ENCODE measurements at places on chromosomes 1 and 21.

GRCh38 chr1:30801771-30802198, 44.2 kb upstream of the LAPTM5 start:
- DNase-seq: peak; percentile 88

GRCh38 chr1:235259133-235259778, 68.7 kb downstream of the ARID4B start:
- no peak for DNase-seq

DNA sequence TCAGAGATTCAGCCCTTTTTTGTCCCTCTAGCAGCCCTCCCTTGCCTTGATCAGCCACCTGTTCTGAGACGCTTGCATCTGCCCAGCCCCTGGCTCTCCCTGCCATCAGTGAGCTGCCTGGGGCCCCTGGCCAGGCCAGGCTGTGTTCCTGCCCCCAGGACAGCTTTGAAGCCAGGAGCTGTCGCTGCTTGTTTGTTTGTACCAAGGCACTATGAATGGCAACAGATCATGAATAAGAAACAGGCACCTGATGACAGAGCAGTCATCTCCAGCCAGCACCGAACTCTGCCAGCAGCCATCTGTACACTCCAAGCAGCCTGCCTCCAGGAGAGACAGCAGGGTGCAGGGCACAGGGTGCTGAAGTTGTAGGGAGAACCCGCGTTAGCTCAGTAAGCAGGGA, 8.1 kb upstream of the VWA5B1 start:
- DNase-seq: no peak

DNA sequence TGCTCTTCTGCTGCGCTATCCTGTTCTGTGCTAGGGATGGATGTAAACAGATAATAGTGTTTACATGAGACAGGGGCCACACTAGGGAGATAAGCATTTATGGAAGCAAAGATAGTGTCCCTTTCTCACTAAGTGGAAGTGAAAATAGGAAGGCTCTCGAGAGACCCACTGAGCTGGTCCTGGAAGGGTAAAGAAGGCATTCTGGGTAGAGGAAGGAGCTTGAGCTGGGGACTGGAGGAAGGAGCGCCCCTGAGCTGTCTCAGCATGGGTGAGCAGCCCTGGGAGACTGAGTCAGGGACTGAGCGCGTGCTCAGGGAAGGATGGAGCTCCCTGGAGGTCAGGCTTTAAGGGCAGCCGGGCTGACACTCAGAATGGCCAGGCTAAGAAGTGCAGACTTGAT, 93.3 kb downstream of the IGSF21 start:
- DNase-seq: no peak

DNA sequence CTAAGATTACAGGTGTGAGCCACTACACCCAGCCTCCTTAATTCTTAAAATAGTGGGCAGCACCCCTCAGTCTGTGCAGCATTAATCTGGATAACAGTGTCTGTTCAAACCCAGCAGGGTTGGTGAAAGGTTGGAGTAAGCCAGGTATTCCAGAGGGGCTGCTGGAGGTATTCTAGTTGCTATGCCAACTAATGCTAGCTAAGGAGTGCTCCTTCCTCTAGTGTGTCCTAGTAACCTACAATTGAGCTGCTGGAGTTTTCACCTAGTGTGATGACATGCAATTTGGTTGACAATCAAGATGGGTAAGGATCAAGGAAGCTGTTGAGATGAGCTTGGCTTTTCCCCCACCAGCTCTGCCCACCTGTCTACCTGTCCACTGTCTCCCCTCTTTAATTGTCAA, 100.2 kb upstream of the IPO9 start:
- DNase-seq: no peak

DNA sequence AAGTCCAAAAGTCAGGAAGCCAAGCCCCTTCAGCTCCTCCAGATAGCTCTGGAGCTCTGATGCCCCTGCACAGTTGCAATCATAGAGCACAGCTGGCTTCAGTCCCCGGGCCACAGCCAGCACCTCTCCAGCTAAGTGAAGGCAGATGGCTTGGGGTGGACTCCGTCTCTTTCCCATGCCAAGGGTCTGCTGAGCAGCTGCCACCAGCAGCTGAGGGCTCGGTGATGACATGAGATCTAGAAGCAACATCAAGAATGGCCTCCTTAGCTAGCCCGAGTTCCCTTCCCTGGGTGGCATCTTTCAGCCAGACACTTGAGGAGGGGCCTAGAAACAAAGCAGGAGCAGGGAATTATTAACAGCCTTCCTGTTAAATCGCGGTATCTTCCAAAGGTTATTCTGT, 973 bp downstream of the C1orf74 start:
- DNase-seq: no peak

DNA sequence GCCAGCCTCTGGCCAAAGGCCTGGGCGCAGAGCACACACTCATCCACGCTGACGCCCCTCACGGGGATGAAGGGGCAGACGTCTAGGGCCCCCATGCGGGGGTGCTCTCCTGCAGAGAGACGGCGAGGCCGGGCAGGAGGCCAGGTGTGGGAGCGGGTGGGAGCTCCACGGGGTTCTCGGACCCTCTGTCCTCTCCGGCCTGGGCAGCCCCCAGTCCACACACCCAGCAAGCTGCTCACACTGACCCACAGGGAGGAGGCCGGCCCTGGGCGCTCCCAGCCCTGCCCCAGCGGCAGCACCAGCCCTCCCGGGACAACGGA, 2.5 kb downstream of the FTCD start:
- no peak for DNase-seq

GRCh38 chr1:201937624-201938213, 8.6 kb downstream of the LMOD1 start:
- no peak for DNase-seq

GRCh38 chr1:26359981-26360806, 6.3 kb upstream of the CRYBG2 start:
- peak; percentile 16 for DNase-seq

- DNase-seq: no peak
Measured at GRCh38 chr1:88612773-88613172, 71.3 kb upstream of the PKN2 start.

DNA sequence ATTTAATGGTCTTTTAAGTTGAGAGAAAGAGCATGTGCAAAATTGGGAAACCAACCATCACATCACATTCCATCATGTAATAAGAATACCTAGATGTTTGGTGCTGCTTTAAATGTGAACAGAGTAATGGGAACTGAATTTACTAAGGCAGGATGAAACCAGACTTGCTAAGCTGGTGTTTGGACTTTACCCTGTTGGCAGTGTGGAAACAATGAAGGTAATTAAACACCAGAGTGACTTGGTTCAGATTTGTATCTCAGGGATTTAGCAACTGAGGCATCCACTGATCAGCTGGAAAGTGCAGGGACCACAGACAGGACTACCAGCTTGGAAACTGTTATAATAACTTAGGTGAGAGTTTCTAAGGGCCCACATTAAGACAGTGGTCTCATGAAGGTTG, 263.4 kb downstream of the OLFM3 start:
- DNase-seq: no peak

DNA sequence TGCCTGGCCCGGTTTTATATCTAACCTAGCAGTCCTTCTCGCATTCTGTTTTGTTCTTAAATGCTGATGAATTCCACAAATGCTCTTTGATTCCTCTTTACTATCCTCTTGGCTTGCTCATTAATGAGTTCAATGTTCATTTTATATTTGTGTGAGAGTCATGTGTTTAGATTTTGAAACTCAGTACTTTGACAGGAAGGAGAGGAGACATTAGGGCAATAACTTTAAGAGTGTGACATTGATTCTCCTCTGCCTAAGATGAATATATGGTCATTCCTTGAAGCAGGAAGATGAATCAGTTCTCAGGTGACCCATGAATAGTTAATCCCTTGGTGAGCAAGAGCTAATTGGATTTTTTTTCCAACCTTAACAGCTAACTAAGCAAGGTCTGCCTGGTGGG, 84.1 kb downstream of the MRPS6 start:
- no peak for DNase-seq

GRCh38 chr1:159436469-159436868, 3.1 kb upstream of the OR10J1 start:
- no peak for DNase-seq

DNA sequence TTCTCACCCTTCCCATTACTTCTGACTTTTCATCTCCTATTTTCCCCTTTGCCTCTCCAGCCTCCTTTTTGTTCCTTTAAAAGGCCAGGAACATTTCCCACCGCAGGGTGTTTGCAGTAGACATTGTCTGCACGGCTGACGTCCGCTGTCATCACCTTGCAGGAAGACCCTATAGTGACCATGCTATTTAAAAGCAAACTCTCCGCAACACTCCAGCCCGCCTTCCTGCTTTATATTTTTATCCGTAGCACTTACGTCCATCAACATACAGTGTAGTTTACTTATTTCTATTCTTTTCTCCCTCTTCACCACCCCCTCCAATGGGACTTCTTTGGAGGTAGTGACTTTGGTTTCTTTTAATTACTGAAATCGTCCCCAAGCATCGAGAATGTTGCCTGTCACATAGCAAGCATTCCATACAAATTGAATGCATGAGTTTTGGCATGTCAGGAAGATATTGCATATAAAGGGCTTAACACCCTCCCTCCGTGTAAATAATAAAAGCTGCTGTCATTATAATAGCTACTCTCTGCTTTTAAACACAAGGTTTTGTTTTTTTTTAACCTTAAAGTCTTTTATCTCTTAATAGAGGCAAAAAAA, 19.8 kb downstream of the SLC25A33 start:
- DNase-seq: no peak

- DNase-seq: no peak
Measured at GRCh38 chr1:229579059-229579673, 20.7 kb upstream of the ABCB10 start.

DNA sequence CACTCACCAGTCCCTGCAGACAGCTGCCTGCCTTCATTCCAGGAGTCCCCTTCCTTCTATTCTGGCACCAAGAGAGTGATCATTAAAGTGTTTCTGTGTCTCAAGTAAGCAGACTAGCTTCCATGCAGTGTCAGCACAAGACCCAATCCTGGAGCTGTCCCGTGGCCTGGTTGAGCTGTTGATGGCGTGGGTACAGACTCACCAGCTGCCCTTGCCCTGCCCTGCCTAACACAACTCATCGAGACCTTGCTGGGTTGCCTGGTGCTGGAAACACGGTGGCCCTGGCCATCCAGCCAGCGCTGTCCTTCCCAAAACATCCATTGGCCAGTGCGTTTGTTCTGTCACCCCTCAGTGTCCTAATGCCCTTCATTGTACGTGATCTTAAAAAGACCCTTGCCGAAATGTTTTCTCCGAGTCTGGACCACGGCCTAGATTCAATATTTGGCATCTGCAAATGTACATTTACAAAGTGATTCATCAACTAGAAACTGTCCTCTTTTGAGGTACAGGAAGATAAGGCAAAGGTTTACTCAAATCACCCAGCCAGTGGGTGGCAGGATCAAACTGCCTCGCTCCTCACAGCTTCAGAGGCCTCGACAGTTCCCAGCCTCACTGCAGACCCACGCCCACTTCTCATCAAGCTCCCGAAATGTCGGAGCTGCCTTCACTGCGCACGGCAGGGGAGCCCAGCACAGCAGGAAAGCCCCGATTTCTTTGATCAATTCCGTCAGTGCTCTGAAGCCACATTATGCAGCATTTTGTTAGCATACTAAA, 494.2 kb downstream of the KIF26B start:
- no peak for DNase-seq

GRCh38 chr1:3407021-3407420, 47.4 kb upstream of the ARHGEF16 start:
- DNase-seq: no peak

DNA sequence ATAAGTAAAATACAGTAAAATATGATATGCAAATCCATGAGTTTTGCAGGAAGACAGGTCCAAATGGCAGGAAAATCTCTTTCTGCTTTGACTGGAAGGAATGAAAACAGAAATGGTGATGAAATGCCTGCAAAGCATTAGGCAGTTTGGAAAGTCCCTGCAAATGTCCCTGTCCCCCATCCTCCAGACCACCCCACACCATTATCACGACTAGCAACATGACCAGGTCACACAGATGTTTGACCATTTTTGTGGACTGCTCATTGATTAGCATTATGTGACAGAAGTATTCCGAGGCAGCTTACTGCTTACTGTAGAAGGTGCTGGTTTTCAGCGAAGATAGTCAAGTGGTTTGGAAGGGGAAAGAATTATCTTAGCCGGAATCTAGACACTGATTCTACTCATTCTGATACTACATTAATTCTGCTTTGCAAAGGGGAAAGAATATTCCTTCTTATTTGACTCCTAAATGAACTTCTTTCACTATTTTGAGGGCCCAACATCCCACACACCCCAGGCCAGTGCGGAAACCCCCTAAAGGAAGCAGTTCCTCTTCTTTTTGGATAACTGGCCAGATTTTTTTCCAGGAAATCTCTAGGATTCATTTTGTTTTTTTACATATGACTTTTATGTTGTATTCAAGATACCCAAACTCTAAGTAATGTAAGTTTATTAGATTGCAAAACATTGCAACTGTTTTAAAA, 9.5 kb upstream of the CR2 start:
- no peak for DNase-seq

- DNase-seq: no peak
Measured at GRCh38 chr1:245466261-245466660, 311.5 kb downstream of the KIF26B start.

GRCh38 chr1:168498159-168498631, 45.6 kb downstream of the XCL2 start:
- DNase-seq: no peak

GRCh38 chr1:66418021-66418420, 115.9 kb upstream of the SGIP1 start:
- no peak for DNase-seq

DNA sequence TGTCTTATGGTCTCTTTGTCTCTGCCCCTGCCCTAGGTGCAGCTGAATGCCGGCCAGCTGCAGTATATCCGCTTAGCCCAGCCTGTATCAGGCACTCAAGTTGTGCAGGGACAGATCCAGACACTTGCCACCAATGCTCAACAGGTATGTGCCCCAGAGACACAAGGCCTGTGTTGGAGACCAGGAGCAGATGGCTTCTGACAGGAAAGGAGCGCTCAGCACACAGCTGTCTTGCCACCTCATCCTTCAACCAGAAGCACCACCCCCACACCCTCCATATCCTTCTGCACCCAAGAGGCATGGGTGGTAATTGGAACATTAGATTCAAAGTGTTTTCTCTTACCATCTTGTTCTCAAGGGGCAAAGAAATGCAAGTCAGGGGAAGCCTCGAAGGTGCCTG, 17.0 kb upstream of the KCNQ4 start:
- DNase-seq: no peak

DNA sequence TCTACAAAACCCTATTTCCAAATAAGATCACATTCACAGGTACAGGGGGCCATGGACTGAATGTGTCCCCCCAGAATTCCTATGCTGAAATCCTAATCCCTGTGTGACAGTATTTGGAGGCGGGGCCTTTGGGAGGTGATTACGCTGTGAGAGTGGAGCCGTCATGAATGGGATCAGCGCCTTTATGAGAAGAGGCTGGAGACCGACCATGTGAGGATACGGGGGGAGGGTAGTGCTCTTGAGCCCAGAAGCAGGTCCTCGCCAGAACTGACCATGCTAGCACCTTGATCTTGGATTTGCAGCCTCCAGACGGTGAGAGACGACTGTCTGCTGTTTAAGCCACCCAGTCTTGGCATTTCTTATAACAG, 23.8 kb upstream of the KIF26B start:
- DNase-seq: no peak

DNA sequence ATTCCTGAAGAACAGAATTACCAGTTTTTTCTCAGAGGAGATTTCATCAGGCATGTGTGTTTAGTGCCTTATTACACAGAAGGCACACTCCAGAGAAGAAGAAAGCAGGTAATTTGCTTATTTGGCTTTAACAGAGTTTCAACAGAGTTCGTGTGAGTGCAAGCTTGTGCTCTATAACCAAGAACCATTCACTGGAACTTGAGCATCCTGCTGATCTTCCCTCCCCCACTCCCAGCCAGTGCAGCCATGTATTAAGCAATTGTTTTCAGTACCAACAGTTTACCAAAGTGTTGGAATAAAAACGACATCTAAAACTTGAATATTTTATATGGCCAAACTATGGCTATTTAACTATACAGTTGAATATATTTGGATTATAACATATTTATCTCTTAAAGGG, 4.3 kb downstream of the MGST3 start:
- no peak for DNase-seq
